Smooth muscle cell of the pulmonary artery (primary cell): ENCODE measurements at places on chromosomes 11 and 22. TPM values are rescaled to one million over a fixed set of nuclear protein-coding genes. Genes with fewer than 3 reads are reported as not detected.

Gene C22orf31
- not detected in 2 replicates for total RNA-seq

Gene TNNT3
- 0.33 TPM in 1 of 2 replicates, not detected in the other for total RNA-seq

Gene SHANK3
- 0.33 and 0.59 TPM in 2 replicates for total RNA-seq

Gene FGF4
- not detected in 2 replicates for total RNA-seq

Gene GSTT2
- not detected in 2 replicates for total RNA-seq

Gene COA4
- total RNA-seq: 39.2 and 49.4 TPM in 2 replicates

Gene HTR3A
- total RNA-seq: not detected in 2 replicates

Gene C11orf91
- 0.17 and 0.26 TPM in 2 replicates for total RNA-seq

Gene MUC2
- not detected in 2 replicates for total RNA-seq

Gene PDGFD
- 3.2 and 3.9 TPM in 2 replicates for total RNA-seq

Gene OR51B2
- total RNA-seq: 0.13 TPM in 2 replicates

Gene BATF2
- 0.13 and 0.50 TPM in 2 replicates for total RNA-seq

Gene RGL4
- total RNA-seq: not detected in 2 replicates

Gene SF3B2
- 100 and 118 TPM in 2 replicates for total RNA-seq

Gene TTC28
- total RNA-seq: 29.3 and 36.5 TPM in 2 replicates
